Lower lobe of right lung (tissue), 2 donors: ENCODE measurements at places on chromosomes 5 and 9.

DNA sequence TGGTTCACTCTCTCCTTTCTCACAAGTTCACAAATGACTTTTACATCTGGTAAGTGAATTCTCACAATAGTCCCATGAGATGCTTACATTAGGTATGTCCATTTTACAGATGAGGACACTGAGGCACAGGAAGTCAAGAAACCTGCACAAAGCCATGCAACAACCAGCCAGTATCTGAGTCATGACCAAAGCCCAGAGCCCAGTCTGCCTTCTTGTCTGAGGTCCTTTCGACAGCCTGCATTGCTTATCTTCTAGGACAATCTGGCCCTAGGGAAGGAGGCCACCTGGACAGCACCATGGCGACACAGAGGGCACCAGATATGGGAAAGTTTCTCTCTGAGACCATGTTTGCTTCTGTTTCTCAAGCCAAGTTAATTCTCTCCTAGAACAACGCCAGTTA lies 197.1 kb downstream of the NSG2 start:
- no peak for DNase-seq

DNA sequence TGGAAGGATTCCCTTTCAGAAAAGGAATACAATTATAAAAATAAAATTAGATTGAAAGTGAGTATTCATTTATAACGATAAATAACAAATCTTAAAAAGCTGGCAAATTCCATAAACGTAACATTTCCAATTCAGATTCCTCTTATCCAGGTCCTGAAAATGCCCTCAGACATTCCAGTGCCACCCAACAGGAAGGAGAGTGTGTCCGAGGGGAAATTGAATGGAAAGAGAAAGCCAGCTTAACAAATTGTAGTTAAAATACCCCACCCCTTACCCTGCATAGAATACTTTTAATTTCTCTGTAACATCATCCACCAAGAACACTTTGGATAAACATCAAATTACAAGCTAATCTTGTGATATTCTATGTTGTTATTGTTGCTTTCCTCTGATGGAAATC lies 72.0 kb downstream of the ARHGEF28 start:
- DNase-seq: no peak

DNA sequence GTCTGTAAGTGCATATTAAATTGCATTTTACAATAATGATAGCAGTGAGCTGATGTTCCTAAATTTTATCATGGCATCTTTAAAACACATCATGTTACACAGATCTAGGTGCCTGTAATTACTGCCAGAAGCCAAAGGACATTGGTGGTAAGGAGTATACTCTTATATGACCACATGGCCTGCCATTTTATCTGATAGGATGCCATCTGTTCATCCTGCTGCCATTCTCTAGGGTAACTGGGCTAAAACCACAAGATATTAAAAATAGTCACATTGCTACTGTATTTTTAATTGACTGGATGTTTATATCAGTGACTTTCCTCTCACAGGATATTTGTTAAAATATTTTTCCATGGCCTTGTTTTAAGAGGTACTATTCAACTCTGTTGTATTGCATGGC lies 53.1 kb downstream of the HCN1 start:
- no peak for DNase-seq

DNA sequence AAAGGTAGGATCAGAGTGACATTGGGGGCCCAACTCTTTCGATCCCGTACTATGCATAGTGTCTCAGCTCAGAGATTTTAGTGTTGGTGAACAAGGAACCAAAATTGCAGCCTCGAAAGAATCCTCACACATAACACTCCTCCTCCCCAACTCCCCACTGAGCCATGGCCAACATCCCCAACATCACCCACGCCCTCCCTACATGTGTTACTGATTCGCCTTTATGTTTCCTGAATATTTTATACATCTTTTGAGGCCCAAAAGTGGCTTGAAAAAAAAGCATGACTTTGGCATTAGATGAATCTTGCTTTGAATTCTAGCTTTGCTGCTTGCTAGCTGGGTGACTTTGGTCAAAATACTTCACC lies 45.2 kb downstream of the PLAC8L1 start:
- DNase-seq: no peak

DNA sequence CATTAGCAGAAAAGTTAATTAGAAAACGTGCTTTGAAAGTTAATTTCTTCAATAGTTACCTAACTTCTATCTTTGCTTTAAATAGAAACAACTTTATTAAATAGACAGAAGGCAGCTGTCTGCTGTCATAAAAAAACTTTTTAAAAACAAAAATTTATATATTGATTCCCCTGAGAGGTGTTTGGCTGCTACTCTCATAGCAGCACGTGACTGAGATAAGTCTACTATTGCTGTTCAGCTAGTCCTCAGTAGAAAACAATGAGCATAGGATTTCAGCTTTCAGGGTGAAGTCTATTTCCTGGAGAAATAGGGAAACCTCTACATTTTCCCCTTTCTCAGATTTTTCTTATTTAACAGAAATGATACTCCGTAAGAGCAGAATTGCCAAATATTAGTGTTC lies 135.0 kb upstream of the FBN2 start:
- no peak for DNase-seq

GRCh38 chr9:8750639-8751051 lies 951.1 kb upstream of the DMAC1 start:
- DNase-seq: no peak

DNA sequence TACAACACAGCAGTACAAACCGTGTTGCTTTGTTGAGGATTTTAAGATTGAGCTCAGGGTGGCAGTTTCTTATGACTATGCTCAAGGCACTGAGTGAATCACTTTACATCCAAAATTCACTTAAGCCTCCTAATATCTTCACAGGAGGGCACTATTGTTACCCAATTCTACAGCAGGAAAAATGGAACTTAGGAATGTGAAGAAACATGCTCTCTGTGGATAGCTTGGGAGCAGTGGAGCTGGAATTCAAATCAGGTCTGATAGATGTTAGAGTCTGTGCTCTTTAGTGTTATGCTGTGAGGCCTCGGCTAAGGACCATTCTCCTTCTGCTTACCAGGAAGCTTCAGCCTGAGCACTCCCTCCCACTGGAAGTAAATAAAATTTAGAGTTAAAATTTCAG lies 18.7 kb upstream of the HMHB1 start:
- no peak for DNase-seq

- DNase-seq: no peak
Observed at GRCh38 chr5:106093134-106093533, 1577.6 kb downstream of the EFNA5 start.
